ENCODE measurements at places on chromosomes 13 and 19.

GRCh38 chr13:40377783-40378182, 288.7 kb downstream of the FOXO1 start:
- no peak for DNase-seq

- DNase-seq = no peak
These were observed 52.0 kb downstream of the MPHOSPH8 start for GRCh38 chr13:19685437-19685836.

DNA sequence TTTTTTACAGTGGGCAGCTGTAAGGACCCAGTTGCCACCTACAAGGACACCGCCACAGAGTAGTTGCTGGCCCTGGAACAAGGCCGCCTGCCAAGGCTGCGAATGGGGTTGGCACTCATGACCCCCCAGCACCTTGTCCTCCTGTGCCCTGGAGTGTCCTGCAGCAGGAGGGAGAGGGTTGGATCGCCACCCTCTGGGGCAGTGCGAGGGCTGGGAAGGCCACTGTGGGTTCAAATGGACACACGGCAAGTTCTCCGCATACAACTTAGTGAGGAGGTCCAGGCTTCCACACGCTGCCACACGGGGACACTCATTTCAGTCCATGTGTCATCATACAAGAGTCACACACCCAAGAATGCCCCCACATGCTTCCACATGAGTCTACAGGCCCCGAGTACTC, 978 bp downstream of the KLK8 start:
- DNase-seq = no peak

DNA sequence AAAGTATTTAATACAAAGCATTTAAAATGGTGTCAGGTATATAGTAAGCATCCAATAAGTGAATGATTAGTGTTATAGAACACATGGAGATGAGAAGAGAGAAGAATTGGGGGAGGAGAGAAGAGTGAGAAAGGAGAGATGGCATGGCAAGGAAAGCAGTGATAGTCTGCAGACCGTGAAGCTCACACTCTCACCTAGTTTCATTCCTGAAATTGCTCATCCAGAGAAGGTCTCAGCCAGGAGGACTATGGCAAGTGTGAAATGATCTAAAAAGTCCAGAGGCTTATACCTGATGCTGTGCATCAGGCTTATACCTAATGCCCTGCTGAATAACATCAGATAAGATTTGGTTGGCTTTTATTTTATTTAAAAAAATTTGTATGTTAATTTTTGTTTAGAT, 351.6 kb upstream of the KLF12 start:
- DNase-seq = no peak

- no peak for DNase-seq
These were observed 75.2 kb upstream of the UBL3 start for GRCh38 chr13:29925457-29926097.

DNA sequence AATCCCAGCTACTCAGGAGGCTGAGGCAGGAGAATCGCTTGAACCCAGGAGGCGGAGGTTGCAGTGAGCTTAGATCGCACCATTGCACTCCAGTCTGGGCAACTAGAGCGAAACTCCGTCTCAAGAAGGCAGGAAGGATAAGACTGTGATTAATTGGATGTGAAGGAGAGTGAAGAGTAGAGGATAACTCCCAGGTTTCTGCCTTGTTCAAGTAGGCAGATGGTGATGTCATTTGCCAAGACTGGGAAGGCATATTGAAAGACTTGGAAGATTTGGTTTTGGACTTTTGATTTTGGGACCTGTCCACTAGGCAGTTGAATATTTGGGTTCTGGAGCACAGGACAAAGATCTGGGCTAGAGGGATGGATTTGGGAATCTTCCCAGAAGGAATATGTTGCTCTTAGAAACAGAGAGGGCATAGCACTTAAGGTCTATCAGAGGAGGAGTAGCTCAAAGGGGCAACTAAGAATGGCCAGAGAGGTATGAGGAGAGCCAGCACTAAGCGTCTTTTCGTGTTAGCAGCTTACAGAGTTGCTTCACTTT, 20.0 kb downstream of the GARRE1 start:
- DNase-seq = no peak

GRCh38 chr13:51523082-51523518, 61.2 kb upstream of the WDFY2 start:
- DNase-seq = no peak

DNA sequence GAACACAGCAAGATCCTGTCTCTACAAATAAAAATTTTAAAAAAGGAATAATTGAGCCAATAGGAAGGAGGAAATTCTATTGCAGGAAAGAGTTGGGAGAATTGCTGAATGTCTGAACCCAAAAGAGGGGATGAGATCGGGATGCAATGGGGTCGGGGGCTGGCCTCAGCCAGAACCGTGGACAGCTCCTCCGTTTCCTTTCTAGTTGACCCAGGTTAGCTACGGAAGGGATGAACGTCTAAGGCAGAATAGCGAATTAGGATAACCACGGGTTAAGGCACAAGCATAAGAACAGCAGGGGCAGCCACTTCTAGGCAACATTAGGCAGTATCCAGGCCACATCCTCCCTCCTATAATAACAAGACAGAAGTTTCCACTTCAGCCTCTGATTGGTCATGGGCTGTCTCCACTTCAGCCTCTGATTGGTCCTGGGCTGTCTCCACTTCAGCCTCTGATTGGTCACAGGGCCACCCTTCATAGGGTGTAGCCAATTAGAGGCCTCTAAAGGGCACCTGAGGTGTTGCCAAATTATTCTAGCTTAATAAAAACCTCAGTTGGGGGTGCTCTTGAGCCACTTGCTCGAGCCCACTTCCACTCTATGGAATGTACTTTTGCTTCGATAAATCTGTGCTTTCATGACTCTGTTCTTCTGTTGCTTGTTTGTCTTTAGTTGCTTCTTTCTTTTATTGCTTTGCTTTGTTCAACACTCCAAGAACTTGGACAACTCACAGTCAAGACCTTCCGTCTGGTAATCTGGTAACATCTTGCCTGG, 24.9 kb upstream of the TPM4 start:
- DNase-seq = peak; percentile 56

GRCh38 chr19:4342615-4343369, 570 bp upstream of the MPND start:
- peak; percentile 97 for DNase-seq

DNA sequence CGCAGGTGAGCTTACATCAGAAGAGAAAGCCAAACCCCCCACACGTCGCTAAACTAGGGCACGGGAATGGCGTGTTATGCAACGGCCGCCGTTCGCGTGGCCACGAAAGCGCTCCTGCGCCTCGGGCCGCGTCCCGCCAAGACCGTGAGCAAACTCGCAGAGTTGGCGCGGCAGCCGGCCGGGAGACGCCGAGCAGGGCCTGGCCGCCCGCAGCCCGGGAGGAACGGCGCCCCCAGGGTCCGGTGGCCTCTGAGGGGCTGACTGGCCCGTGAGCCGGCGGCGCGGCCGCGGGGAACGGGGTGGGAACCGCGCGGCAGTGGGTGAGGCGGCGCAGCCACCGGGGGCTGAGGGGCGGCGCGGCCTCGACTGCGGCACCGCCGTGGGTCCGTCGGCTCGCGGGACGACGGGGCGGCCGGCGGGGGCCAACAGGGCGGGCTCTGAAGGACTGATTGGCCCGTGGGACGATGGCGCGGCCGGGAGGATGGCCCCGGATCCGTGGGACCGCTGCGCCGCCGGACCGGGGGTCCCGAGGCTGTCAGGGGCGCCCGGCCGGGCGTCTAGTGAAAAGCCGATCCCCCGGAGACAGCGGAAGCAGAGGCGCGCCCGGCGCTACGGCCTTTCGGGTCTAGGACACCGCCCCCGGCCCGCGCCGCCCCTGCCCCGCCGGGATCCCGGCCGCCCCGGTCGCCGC, 903 bp downstream of the LATS2 start:
- peak; percentile 43 for DNase-seq

DNA sequence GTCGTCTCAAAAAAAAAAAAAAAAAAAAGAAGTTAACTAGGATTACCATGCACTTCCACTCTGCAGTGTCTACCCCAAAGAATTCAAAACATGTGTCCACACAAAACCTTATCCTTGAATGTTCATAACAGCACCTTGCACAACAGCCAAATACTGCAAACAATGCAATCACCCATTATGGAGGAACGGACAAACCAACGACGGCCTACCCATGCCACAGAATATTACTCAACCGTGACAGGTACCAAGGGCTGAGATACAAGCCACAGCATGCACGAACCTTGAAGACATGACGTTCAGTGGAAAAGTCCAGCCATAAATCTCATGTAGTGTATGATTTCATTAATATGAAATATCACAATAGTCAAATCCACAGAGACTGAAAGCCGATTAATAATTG, 3.0 kb upstream of the SHISA7 start:
- DNase-seq = no peak

DNA sequence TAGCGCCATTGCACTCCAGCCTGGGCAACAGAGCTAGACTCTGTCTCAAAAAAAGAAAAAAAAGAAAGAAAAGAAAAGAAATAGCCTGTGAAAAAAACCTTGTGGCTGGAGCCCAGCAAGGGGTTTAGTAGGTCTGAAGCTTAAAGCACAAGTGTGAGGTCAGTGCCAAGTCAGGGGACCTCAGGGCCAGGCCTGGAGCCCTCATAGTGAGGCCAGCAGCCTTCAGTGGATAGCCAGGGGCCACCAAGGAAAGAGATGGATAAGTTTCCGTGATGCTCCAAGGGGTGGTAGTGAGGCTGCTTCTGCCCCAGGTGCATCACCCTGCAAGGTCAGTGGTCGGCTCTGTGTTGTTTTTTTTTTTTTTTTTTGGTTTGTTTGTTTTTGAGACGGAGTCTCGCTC, 12.9 kb downstream of the TINCR start:
- no peak for DNase-seq

- no peak for DNase-seq
These were observed 4.2 kb upstream of the CERS4 start for GRCh38 chr19:8204961-8205360.

- DNase-seq = no peak
These were observed 6.6 kb upstream of the ZNF428 start for GRCh38 chr19:43625918-43626579.

DNA sequence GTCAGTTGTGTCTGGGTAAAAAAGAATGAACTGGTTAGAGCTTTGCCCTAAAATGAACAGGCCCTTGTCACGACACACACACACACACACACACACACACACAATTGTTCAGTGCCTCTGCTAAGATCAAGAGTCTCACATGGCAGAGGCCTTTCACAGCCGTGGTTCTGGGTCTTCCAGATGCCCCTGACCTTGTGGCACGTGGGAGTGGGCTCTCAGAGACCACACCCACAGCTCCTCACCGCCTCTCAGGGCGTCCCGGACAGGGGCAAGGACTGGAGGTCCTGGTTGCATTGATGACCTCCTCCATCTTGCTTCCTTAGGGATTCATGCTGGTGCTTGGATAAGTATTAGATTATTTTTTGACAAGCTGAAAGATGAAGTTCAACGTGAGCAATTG, 101.0 kb downstream of the HSPH1 start:
- no peak for DNase-seq

GRCh38 chr13:34721631-34722595, 220.2 kb upstream of the NBEA start:
- DNase-seq = no peak

- DNase-seq = peak; percentile 63
These were observed 1.2 kb upstream of the SLAIN1 start for GRCh38 chr13:77696006-77696878.

DNA sequence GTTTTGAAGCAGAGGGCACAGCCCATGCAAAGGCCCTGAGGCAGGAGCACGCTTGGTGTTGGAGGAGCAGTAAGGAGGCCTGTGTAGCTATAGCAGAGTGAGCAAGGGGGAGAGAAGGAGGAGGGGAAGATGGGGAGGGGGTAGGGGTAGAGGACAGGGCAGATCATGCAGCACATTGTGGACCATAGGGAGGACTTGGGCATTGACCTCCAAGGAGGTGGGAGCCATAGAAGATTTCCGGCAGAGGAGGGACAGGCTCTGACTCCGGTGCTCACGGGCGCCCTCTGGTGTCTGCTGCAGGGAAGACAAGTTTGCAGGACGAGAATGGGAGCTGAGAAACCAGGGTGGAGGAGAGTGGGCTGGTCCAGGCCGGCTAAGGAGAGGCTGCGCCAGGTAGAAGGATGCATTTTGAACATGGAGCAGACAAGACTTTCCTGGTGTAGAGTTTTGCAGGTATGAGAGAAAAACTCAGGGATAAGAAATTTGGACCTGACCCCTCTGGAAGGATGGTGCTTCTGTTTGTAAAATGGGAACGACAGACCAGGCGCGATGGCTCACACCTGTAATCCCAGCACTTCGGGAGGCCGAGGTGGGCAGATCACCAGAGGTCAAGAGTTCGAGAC, 13.7 kb upstream of the CREB3L3 start:
- DNase-seq = peak; percentile 83

- DNase-seq = no peak
These were observed 13.0 kb upstream of the LCP1 start for GRCh38 chr13:46195016-46195415.

GRCh38 chr19:35557539-35558399, 5.7 kb downstream of the ATP4A start:
- peak; percentile 63 for DNase-seq

- no peak for DNase-seq
These were observed 588 bp downstream of the DNASE2 start for GRCh38 chr19:12880551-12881171.

DNA sequence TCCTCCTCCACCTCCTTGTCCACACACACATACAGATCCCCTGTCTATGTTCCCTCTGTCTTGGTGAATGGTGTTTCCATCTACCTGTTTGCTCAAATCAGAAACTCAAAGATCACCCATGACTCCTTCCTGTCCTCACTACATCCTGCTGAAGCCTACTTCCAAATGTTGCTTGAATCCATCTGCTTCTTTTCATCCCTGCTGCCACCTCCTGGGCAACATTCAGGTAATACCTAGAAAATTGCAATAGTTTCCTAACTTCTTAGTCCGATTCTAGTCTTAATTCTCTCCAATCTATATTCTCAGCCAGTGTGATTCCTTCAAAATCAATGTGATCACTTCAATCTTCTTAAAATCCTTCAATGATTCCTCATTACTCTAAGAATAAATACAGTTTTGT, 155.5 kb upstream of the STARD13 start:
- DNase-seq = no peak

DNA sequence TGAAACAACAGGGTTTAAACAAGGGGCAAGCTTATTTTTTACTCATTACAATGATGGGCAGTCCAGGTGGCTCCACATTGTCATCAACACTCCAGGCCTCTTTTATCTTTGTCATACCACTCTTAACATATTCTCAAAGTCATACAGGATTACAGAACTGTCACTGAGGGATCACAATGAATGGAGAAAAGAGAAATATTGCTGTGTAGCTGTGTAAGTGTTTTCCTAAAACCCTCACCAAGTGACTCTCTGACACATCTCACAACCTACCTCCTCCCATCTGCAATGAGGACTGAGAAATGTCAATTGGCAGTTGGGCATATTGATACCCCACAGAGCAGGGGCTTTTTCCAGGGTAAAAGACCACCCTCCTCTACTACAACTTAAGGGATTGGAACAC, 562.1 kb downstream of the TBC1D4 start:
- DNase-seq = no peak

GRCh38 chr13:29718694-29719093, 123.2 kb upstream of the SLC7A1 start:
- DNase-seq = no peak

- DNase-seq = peak; percentile 83
These were observed at the start of gene ZNF415 for GRCh38 chr19:53132141-53132991. ZNF415 (minus strand) TSS chr19:53132910; CDS start chr19:53122676, 10,234 bp downstream.

All from B cell (primary cell).